ENCODE measurements at places on chromosomes 4 and X.
A peak's percentile ranks its signal among the peaks of the same experiment; 100 is the strongest.

GRCh38 chr4:90025248-90025647 is 101.9 kb upstream of the CCSER1 start:
- DNase-seq, result no peak

DNA sequence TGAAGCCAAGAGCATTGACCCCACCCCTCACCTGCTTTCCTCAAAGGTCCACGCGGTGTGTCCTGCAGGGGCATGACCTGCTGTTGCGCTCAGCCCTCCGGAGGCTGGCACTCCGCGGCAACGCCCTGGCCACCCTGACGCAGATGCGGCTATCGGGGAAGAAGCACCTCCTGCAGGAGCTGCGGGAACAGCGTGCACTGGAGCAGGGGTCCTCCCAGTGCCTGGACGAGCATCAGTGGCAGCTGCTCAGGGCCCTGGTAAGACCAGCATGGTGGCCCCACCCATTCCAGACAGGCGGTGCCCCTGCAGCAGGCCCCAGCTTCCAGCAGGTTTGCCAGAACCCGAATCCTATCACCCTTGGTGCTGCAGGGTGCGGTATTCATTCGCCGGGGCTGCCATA is 86.0 kb downstream of the EVC start:
- DNase-seq, result no peak

DNA sequence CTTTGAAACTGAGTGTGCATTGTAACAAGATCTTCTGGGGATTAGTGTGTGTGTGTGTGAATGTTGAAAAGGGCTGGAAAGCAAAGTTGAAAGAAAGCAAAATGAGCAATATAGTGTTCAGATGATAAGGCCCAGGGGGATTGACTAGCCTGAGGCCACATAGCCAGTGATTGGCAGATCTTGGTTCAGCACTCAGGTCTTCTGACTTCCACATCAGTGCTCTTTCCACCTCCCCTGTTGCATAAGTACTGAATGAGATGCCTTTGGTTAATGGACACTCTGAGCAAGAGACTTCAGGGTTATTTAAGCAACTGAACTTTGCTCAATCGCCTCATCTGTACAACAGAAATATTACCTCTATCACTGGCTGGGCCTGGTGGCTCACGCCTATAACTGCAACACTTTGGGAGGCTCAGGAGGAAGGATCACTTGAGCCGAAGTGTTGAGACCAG is 120.4 kb downstream of the TMEM164 start:
- peak; percentile 40 for DNase-seq

- peak; percentile 26 for DNase-seq
Observed at GRCh38 chr4:103786014-103786413, 66.2 kb upstream of the TACR3 start.

DNA sequence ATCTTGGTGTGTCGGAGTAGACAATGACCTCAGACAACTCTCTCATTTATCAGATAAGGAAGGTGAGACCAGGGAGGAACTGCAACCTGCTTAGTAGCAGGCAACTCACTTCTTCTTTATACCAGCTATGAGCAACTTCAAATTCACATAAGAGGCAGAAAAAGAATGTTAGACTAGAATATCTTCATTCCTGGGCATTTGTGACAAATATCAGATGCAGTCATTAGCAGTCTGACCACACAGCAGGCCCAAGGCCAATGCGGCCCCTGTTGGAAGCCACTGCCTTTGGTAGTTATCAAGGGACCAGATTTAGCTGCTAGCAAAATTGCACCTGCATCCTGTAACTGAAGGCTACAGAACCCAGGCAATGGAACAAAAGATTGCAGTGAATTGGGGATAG is 219.2 kb upstream of the RASGEF1B start:
- DNase-seq, result no peak
